ENCODE measurements at places on chromosomes 5 and 9. TPM values are rescaled to one million over a fixed set of nuclear protein-coding genes. Genes with fewer than 3 reads are reported as not detected.

LAMC3 gene
- 0.19 TPM for total RNA-seq

PCSK1 gene
- not detected for total RNA-seq

TMC1 gene
- total RNA-seq, result not detected

TMEM167A gene
- 68.4 TPM for total RNA-seq

IRX2 gene
- total RNA-seq, result not detected

PCDHGA3 gene
- 0.14 TPM for total RNA-seq

DNA sequence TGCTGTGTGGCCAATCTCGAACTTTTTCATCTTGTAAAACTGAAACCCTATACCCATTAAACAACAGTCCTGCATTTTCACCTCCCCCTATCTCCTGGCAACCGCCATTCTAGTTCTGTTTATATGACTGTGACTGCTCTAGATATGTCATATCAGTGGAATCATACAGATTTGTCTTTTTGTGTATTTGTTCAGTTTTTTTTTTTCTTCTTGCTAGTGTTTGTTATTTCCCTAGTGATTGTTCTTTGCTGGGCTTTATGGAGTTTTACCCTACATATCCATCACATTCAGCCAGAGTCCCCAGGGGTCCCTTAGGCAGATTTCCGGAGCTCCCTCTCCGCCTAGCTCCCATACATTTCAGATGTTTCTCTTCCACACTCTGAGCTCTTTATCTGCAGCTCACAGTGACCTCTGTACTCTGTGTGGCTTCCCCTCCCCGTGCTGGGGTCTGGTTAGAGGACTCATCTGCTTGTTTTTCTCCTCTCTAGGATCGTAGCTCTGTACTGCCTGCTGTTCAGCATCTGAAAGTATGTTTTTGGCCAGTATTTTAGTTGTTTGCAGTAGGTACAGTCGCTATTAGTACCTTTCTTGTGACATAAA, 25.1 kb upstream of the CARTPT start:
- H3K36me3 ChIP-seq, result peaks cover 9% of the 10 kb centered on the region
- peaks cover 21% of the 10 kb centered on the region for H3K27me3 ChIP-seq
- DNase-seq, result no peak
- peaks cover 8% of the 10 kb centered on the region for H3K4me1 ChIP-seq
- H3K27ac ChIP-seq, result no peak overlapping the region
- no peak overlapping the region for H3K4me3 ChIP-seq

DNA sequence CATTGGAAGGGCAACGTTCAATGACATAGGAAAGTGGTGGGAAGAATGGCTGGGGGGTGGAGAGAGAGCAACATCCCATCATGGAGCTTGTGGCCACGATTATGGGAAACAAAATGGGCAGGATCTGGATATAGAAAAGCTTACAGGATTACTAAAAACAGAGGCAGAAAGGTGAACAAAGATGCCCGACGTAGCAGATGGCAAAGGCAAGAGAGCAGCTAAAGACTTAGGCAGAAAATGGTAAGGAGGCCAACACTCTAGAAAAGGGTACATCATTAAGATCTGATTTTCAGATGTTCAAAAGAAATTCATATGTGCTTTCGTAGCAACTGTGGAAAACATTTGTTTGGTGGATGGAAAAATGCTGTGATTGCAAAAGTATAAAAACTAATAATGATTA, 102.5 kb downstream of the OTULIN start:
- H3K4me3 ChIP-seq, result no peak overlapping the region
- DNase-seq, result no peak
- H3K27me3 ChIP-seq, result no peaks in the 10 kb centered on the region
- no peaks in the 10 kb centered on the region for H3K36me3 ChIP-seq

DNA sequence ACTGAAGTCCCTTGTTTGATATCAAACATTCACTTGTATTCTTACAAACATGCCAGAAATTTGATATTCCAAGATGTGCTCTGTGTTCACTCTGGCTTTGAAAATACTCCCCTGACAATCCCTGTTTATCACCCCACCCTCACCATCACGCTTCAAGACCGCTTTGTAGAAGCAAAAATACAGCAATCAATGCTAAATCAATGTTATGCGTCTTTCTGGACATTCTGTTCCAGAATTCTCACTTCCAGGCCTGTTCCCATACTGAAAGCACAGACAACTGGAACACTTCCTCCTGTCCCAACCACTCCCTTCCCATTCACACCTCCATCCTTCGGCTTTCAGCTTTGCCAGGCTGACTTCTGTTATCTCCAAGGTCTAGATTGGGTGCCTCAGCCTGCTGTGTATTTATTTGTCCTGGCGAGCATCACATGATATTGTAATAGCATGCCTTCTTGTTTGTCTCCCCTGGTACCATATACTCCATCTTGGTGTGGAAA, 72.8 kb downstream of the SNCAIP start:
- H3K36me3 ChIP-seq, result no peaks in the 10 kb centered on the region
- DNase-seq, result no peak
- H3K4me1 ChIP-seq, result no peaks in the 10 kb centered on the region
- no peak overlapping the region for H3K4me3 ChIP-seq
- no peaks in the 10 kb centered on the region for H3K27me3 ChIP-seq
- H3K27ac ChIP-seq, result peak overlapping the region; percentile 23

DNA sequence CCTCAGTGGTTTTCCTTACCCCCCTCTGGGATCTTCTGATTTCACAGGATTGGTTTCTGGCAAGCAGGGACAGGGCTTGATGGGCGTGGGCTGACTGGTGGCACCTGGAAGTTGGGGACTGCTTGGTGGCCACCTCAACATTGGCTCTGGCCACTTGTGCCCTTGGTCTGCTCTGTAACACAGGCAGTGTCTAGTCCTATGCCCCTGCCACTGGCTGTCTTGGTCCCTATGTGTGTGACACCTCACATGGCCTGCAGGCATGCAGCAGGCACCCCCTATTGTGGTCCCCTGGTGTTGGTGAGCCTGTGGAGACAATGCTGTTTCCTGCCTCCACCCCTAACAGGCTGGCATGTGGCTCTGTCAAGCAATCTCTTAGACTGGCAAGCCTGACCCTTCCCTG, 71.3 kb downstream of the GDA start:
- no peak overlapping the region for H3K27ac ChIP-seq
- no peak for DNase-seq
- H3K36me3 ChIP-seq, result no peaks in the 10 kb centered on the region
- no peak overlapping the region for H3K4me3 ChIP-seq

DNA sequence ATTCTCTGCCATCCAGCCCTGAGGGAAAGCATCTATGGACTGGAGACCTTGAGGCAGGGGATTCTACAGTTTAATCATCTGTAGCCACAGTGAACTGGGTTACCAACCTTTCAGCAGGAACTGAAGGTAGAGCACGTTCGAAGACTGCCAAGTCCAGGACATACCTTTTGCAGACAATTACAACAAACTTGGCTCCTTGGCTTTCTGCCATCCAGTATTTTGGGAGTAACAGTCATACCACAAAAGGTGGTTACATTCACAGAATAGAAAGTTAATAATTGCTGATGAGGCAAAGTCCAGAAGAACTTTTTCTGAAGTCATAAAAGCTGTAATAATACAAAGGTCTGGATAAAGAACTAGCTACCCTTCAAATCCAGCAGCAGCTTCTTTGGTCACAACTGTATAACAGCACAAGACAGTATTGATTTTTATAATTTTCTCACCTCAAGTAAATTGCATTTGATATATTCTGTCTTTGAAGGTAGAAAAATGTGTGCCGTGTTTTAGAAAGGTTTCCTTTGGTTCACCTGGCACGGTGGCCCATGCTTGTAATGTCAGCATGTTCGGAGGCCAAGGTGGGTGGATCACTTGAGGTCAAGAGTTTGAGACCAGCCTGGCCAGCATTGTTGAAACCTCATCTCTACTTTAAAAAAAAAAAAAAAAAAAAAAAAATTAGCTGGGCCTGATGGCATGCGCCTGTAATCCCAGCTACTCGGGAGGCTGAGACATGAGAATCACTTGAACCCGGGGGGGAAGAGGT, 236.6 kb downstream of the NR3C1 start:
- no peaks in the 10 kb centered on the region for H3K4me1 ChIP-seq
- no peak for DNase-seq
- no peaks in the 10 kb centered on the region for H3K27me3 ChIP-seq
- H3K36me3 ChIP-seq, result peaks cover 15% of the 10 kb centered on the region
- H3K4me3 ChIP-seq, result no peak overlapping the region

DNA sequence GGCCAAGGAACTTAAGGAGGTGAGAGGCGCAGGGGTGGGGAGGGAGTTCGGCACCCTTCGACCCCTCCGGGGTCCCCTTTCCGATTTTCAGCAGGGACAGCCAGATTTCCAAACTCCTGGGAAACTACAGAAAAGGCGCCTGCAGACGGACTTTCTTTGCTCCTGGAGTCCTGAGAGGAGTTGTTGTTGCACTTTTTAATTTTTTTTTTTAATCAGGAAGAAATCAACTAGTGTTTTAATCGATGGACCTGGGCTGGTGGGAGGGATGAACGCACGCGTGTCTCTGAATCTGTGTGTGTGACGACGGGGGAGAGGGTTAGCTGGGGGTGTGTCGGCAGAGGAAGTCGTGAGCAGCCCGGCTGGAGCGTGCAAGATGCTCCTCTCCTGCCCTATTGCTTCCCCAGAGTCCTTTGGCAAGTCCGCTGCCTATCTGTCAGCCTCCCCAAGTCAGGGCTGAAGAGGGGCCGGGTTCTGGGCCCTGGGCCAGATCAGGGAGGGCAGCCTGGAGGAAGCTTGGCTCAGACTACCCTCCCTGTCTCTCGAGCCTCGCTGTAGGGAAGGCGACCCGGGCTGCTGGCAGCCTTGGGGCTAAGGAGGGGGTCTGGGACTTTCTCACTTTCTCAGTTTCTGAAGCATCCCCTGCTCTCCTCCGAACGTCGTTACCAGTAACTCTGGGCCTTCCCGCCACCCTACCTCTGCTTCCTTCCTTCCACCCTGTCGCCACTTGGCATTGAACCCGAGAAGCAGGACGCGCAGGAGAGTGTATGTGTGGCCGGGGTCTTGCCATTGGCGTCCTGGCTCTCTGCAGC, 731 bp downstream of the PRR16 start:
- no peak overlapping the region for H3K27ac ChIP-seq
- DNase-seq, result peak; percentile 31
- peaks cover 2% of the 10 kb centered on the region for H3K4me1 ChIP-seq
- no peaks in the 10 kb centered on the region for H3K36me3 ChIP-seq
- H3K27me3 ChIP-seq, result peaks cover 52% of the 10 kb centered on the region
- H3K4me3 ChIP-seq, result peak overlapping the region; percentile 53

- peak overlapping the region; percentile 40 for H3K4me3 ChIP-seq
- peaks cover 77% of the 10 kb centered on the region for H3K27me3 ChIP-seq
- peaks cover 11% of the 10 kb centered on the region for H3K4me1 ChIP-seq
- DNase-seq, result peak; percentile 36
- H3K36me3 ChIP-seq, result no peaks in the 10 kb centered on the region
- no peak overlapping the region for H3K27ac ChIP-seq
These were observed 60.6 kb downstream of the TMEM174 start for GRCh38 chr5:73233461-73234203.

- H3K4me1 ChIP-seq, result no peaks in the 10 kb centered on the region
- no peak overlapping the region for H3K27ac ChIP-seq
- no peaks in the 10 kb centered on the region for H3K36me3 ChIP-seq
- no peak for DNase-seq
- peaks cover 2% of the 10 kb centered on the region for H3K27me3 ChIP-seq
These were observed 304.4 kb upstream of the SMC2 start for GRCh38 chr9:103789686-103790085.

GRCh38 chr5:60287174-60287771, 393.7 kb upstream of the PDE4D start:
- no peak for DNase-seq
- H3K27ac ChIP-seq, result no peak overlapping the region
- no peaks in the 10 kb centered on the region for H3K36me3 ChIP-seq
- no peaks in the 10 kb centered on the region for H3K27me3 ChIP-seq
- H3K4me3 ChIP-seq, result no peak overlapping the region
- H3K4me1 ChIP-seq, result no peaks in the 10 kb centered on the region

DNA sequence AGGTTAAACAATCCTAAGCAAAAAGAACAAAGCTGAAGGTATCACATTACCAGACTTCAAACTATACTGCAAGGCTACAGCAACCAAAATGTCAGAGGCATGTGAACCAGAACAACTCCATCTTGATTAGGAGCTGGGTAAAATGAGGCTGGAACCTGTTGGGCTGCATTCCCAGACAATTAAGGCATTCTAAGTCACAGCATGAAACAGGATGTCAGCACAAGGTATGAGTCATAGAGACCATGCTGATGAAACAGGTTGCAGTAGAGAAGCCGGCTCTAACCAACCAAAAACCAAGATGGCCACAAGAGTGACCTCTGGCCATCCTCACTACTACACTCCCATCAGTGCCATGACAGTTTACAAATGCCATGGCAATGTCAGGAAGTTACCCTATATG, 252.0 kb downstream of the RASEF start:
- H3K27ac ChIP-seq, result no peak overlapping the region
- H3K4me1 ChIP-seq, result no peaks in the 10 kb centered on the region
- H3K36me3 ChIP-seq, result no peaks in the 10 kb centered on the region
- H3K27me3 ChIP-seq, result no peaks in the 10 kb centered on the region
- DNase-seq, result no peak

DNA sequence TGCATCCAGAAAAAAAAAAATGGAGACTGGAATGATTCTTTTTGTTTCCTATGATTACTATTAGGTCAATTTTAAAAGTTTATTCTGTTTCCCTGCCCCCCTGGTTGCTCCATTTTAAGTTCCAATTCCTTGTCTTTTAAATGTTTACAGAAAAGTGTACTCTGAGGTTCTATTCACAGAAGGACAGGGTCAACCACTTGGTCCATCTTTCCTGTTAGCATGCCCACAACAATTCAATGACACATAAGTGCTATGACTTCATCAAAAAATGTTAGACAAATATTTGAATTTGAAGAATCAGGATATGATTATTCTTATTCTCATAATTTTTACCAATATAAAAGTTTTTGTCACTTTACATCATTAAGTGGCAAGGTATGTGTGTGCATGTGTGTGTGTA, 123.7 kb downstream of the PDE4D start:
- H3K4me1 ChIP-seq, result peaks cover 2% of the 10 kb centered on the region
- no peak overlapping the region for H3K27ac ChIP-seq
- no peak for DNase-seq
- H3K36me3 ChIP-seq, result no peaks in the 10 kb centered on the region
- no peak overlapping the region for H3K4me3 ChIP-seq

GRCh38 chr5:14240359-14240758, 97.2 kb downstream of the TRIO start:
- H3K4me1 ChIP-seq, result no peaks in the 10 kb centered on the region
- H3K4me3 ChIP-seq, result no peak overlapping the region
- no peaks in the 10 kb centered on the region for H3K36me3 ChIP-seq
- no peak overlapping the region for H3K27ac ChIP-seq

DNA sequence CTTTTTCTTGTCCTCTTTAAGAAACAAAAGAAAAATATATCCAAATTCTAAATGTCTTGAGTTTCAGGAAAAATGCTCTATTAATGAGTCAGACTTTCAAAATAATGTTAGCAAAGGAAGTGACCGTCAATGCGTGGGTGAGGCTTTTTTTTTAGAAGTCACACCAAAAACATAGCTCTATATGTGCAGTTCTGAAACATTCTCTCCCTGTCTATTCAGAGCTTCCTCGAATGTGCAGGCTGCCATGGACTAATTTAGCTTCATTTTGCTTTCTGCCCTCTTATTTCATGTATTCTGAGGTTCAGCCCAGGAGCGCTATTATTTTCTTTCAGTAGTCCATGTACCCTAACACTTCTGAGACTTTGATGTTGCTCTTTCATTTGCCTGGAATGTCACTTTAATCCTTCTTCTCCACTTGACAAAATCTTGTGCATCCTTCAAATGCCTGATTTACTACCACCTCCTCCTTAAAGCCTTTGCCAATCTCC, 72.5 kb upstream of the RASA1 start:
- H3K27me3 ChIP-seq, result no peaks in the 10 kb centered on the region
- H3K27ac ChIP-seq, result no peak overlapping the region
- H3K4me3 ChIP-seq, result no peak overlapping the region
- peaks cover 2% of the 10 kb centered on the region for H3K36me3 ChIP-seq
- peaks cover 24% of the 10 kb centered on the region for H3K4me1 ChIP-seq
- no peak for DNase-seq

Measured in activated naive CD8-positive, alpha-beta T cell treated with anti-CD3 and anti-CD28 coated beads, Interleukin-2, amount 10 ng/mL, durations not matched to agents 7 days and 5 days (primary cell).